ENCODE measurements at places on chromosomes 2 and 18.

GRCh38 chr2:113922335-113922734 is 32.4 kb downstream of the ACTR3 start:
- DNase-seq, result no peak

GRCh38 chr18:75130591-75131328 is 78.2 kb downstream of the PTGR3 start:
- DNase-seq, result no peak

DNA sequence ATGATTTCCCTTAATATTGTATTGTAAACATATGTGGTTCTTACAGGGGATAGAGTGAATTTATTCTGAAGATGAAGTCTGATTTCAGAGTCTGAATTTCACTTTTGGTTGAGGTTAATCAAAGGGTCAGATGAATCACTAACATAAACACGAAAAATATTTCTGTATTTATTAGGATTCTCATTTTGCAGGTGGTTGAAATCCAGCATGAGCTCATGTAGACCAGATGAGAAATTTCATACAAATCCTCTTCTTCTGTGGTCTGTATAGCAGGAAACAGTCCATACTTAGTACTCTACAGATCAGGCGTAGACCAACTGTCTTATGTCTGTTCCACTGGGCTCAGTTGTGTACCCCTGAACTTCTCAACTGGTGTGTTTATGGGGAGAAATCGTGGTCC is 157.8 kb downstream of the BABAM2 start:
- DNase-seq, result no peak

DNA sequence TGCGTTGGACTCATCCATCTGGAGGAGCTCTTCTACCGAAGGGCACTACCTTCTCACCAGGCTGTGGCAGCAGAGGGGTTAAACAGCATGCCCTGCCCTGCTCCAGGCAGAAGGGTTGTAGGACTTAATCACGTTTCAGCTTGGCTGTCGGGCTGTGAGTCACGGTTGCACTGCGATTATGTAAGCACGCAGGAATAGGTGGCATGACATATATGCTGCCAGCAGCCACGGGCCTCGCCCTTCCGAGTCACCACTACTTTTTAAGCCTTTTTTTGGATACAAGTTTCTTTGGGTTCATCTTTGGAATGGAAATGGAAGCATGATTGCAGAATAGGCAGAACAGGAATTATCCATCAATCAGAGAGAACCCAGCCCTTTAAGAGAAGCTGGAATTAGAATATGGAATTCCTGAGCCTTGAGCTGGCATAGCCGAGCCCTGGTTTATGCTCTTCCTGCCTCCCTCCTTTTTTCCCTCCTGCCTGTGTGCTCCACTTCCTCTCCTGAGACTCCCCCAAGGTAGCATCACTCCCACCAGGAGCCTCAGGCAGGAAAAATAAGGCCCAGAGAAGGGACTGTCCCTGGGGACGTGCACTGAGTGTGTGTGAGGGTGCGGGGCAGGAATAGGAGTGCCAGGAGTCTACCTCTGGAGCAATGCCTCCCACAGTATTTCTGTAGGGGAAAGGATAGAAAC is 86.8 kb downstream of the SEMA4F start:
- DNase-seq, result no peak
